ENCODE measurements at places on chromosomes 7 and 10. TPM values are rescaled to one million over a fixed set of nuclear protein-coding genes. Genes with fewer than 3 reads are reported as not detected.
A peak's percentile ranks its signal among the peaks of the same experiment; 100 is the strongest.

Gene KLF14
- total RNA-seq: not detected

Gene C7orf33
- not detected for total RNA-seq

Gene ABCC2
- total RNA-seq: 0.07 TPM

Gene PLEKHA1
- total RNA-seq: 48.7 TPM

Gene ADARB2
- total RNA-seq: 0.08 TPM

Gene RNF148
- 0.71 TPM for total RNA-seq

GRCh38 chr10:72133517-72133916, 45.2 kb upstream of the SPOCK2 start:
- DNase-seq: peak; percentile 39

DNA sequence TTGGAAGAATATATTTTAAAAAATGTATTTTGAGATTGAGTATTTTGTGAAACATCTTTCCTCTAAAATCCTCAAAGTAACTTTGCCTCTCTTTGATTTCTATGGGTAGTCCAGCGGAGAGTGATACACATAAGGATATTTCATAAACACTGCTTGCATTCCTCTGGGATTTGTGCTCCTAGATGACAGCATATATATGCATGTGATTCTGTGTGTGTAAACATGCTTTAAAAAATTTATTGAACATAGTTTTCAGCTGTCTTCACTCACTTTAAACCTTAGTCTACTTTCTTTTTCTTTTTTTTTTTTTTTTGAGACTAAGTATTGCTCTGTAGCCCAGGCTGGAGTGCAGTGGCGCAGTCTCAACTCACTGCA, 84.6 kb downstream of the KAT6B start:
- DNase-seq: no peak

- no peak for DNase-seq
Observed at GRCh38 chr7:134724606-134725005, 54.8 kb upstream of the CALD1 start.

DNA sequence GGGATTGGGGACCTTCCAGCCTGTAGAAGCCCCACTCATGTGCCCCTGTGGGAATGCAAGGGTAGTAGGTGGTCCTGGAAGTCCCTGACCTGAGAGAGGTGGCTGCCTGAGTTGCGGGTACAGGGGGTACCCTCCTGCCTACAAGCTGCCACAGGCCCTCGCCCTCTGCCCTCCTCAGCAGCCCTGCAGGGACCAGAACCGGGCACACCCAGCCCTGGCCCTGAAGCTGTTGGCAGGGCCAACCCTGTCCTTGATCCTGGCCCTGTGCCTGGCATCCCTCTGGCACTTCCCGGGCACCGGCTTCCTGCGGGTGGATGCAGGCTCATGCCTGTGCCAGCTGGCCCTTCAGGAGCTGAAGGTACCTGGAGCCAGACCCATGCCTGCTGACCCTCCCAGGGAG, 54.9 kb upstream of the ELN start:
- DNase-seq: no peak

DNA sequence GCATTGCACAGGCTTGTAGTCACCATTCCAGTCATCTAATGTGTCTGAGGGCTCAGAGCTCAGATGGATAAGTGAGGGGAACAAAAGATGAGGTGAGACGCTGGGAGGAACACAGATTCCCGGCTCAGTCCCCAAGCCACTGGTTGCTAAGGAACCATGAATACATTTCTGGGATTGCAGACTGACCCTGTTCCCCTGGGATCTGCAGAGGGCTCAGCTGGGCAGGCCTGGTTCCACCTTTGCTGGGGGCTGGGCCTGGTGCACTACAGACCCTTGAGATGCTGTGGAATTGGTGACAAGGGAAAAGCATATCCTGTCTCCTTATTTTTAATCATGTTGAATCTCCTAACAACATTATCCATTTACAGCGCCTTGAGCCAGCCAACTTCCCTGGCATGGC, 19.2 kb downstream of the ELFN1 start:
- no peak for DNase-seq

DNA sequence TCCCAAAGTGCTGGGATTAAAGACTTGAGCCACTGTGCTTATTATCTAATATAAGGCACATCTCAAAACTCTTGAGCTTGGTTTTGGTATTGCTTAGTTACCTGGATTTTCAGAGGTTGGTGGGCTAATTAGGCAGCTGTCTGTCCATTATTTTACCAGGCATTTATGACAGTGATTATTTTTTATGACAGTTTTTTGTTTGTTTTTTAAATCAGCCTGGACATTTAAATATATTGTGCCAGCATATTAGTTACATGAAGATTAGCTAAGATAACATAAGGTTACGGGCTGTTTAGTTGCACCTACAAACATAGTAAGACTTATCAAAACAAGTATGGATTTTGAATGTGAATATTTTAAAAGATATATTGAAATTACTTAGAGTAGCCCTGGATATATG, 2.6 kb upstream of the ZRANB1 start:
- DNase-seq: no peak

GRCh38 chr10:3926258-3926657, 141.2 kb upstream of the KLF6 start:
- DNase-seq: no peak

GRCh38 chr10:82910301-82910700, 1035.3 kb downstream of the NRG3 start:
- no peak for DNase-seq

GRCh38 chr7:2143981-2144595, 88.7 kb downstream of the MAD1L1 start:
- no peak for DNase-seq

GRCh38 chr10:88097092-88097516, 233.7 kb downstream of the PTEN start:
- no peak for DNase-seq

- no peak for DNase-seq
Observed at GRCh38 chr10:110818311-110819256, 53.1 kb upstream of the PDCD4 start.

Measured in kidney epithelial cell (primary cell).